ENCODE measurements at places on chromosomes 13 and 19.

DNA sequence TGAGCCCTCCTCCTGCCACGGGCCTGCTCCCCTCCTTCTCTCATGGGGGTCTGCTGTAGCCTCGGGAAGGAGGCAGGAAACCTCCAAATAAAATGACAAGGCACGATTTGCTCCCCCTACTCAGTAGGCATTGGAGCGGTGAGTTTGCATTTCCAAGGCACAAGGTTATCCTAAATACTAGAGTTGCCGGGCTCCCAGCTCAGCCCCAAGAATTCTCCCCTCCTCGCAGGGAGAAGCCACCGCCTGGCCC, 1.5 kb downstream of the CEBPA start:
- no peak for DNase-seq

- DNase-seq = no peak
Observed at GRCh38 chr13:66745307-66745706, 484.8 kb downstream of the PCDH9 start.

GRCh38 chr13:74751739-74752138, 617.5 kb upstream of the KLF12 start:
- DNase-seq = no peak

DNA sequence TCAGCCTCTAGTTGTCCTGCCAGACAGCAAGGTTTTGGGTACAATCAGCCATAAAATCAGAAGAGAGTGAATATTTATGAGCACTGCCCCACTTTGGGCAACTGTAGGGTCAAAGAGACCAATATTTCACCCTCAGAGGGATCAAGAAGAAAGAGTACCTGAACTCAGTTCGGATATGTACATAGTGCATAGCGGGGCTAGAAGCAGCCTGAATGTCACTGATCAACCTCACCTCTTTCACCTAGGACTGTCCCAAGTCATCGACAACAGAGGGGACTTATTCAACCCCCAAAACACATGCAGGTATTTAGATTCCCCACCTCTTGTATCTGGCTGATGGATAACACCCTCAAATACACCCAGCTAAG, 446.9 kb downstream of the COG6 start:
- no peak for DNase-seq

DNA sequence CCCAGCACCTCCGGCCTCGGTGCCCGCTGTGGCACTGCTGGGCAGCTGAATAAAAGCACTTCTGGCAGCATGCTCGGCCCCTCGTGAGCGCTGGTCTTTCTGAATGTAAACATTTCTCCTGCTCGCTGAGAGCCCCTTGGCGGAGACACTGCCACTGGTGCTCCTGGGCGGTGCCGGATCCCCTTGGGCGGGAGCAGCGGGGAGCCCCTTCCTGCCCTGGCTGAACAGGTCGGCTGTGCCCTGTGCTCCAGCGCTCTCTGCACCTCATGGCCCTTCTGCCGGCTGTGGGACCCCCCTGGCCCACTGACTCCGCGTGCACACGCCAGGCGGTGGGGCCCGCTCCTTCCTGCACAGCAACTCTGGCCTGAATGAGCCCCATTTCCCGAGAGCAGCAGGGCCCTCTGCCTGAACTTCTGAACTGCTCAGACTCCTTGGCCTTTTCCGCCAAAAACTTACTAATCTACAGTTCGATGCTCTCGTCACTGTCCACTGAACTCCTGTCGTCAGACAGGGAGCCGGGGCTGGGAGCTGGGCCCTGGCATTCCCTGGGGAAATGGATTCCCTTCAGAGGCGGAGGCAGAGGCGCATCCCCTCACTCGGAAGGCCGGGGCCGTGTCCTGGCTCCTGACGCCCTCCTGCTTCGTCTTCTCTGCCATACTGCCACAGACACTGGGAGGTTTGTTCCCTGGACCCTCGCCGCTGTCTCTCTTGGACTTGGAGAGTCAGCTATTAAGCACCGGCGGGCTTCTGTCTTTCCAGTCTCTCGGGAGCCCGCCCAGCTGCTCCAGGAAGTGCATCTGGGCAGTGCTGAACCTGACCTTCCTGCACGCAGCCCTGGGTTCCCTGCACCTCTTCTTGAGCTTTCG, 14.2 kb downstream of the RB1 start:
- DNase-seq = no peak
